ENCODE measurements at places on chromosomes 1 and 21.
A peak's percentile ranks its signal among the peaks of the same experiment; 100 is the strongest.

GRCh38 chr1:179586107-179586823 is 5.4 kb upstream of the TDRD5 start:
- no peaks in the 10 kb centered on the region for H3K4me1 ChIP-seq
- H3K27me3 ChIP-seq: no peaks in the 10 kb centered on the region
- no peak overlapping the region for H3K4me3 ChIP-seq
- no peak overlapping the region for H3K27ac ChIP-seq

- H3K36me3 ChIP-seq: peaks cover 1% of the 10 kb centered on the region
- peaks cover 4% of the 10 kb centered on the region for H3K4me1 ChIP-seq
- H3K27me3 ChIP-seq: no peaks in the 10 kb centered on the region
- peak; percentile 26 for DNase-seq
- no peak overlapping the region for H3K27ac ChIP-seq
Observed at GRCh38 chr1:31031330-31032143, 34.0 kb downstream of the PUM1 start.

DNA sequence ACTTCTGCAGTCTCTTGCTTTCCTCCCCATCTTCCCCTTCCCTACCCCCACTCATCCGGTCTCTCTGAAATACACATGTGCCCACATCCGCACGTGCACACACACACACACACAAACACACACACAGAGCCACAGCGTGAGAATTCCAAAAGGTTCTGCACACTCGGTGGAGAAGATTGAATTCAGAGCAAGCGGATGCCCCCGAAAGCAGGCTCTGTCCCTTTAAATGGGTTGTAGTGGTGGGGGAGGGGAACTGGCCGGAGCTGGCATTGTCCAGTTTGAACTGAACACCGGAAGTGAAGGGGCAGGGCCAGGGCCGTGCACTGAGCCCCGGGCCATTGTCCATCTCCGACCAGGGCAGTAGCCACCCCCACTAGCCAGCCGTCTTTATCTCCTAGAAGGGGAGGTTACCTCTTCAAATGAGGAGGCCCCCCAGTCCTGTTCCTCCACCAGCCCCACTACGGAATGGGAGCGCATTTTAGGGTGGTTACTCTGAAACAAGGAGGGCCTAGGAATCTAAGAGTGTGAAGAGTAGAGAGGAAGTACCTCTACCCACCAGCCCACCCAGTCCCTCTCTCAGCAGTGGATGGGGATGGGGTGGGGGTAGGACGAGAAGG is 1.3 kb upstream of the LIN28A start:
- H3K27ac ChIP-seq: peak overlapping the region; percentile 89
- peak; percentile 78 for DNase-seq
- H3K4me1 ChIP-seq: peaks cover 15% of the 10 kb centered on the region
- no peak overlapping the region for H3K4me3 ChIP-seq

DNA sequence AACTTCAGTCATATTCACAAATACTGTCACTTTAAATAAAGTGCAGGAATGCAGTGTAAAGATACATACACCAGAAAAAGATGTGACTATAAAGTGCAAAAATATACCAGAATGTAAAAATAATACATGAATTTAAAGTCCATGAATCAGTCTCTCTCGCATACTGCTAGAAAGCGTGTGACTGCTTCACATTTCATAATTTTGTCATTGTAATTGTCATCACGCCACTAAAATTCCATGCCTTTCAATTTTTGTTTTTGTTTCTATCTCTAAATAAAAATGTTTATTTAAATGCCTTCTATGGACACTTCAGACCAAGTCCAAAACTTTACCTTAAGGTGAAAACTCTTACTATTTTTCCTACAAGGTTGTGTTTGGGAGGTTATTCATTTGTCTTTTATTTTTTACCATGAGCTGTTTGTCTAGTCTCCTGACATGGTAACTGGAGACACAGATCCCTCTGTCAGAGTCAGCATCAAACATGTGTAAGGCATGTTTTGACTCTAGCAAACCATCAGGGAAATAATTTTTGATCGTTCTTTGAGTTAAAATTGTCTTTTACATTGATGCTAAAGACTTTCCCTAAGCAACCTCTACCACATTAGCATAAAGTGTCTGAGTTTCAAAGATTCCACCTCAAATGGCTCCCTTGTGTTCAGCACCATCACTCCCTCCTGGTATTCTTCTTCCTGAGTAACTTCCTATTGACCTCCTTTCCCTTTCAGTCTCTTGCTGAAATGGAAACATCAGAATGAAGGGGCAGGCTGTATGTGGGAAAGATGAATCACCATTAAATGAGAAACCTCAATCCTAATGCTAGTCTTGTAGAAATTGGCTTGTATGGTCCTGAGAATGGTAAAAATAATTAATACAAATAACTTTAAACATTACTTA is 14.0 kb upstream of the AIM2 start:
- H3K27me3 ChIP-seq: no peaks in the 10 kb centered on the region
- no peak overlapping the region for H3K4me3 ChIP-seq
- DNase-seq: no peak
- no peaks in the 10 kb centered on the region for H3K4me1 ChIP-seq
- H3K36me3 ChIP-seq: no peaks in the 10 kb centered on the region
- no peak overlapping the region for H3K27ac ChIP-seq

- no peak for DNase-seq
- no peak overlapping the region for H3K27ac ChIP-seq
- no peaks in the 10 kb centered on the region for H3K27me3 ChIP-seq
- H3K36me3 ChIP-seq: no peaks in the 10 kb centered on the region
Observed at GRCh38 chr1:65804584-65804983, 11.9 kb downstream of the PDE4B start.

DNA sequence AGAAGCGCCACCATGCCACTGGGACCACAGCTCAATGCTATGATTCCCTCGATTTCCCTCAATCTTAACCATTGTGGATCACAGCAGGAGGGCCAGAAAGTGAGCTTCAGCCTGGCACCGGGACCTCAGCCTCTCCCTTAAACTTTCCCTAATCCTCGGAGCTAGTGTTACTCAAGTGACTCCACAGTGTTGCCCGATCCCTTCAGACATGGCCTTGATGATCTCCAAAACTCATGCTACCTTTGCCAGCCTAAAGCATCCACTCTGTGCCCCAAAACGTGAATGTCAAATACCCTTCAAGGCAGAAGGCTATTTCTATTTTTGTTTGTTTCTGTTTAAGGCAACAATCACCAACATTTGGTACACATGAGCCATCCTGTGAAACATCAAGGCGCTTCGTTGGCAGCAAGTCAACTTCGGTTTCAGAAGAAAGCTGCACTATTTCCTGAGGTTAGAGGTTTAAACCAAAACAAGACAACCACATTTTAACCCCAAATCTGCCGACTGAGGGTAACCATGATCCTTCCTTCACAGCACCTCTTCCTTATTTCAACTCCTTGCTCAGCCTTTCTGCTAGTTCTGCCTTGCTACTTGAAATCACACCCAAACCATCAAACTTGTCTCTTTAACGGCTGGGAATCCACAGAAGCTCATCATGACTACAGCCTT is 94.4 kb upstream of the KRTAP19-8 start:
- H3K27me3 ChIP-seq: no peaks in the 10 kb centered on the region
- DNase-seq: no peak
- H3K36me3 ChIP-seq: no peaks in the 10 kb centered on the region
- no peak overlapping the region for H3K4me3 ChIP-seq
- H3K27ac ChIP-seq: no peak overlapping the region

- peaks cover 47% of the 10 kb centered on the region for H3K4me1 ChIP-seq
- H3K4me3 ChIP-seq: no peak overlapping the region
- H3K36me3 ChIP-seq: no peaks in the 10 kb centered on the region
- H3K27ac ChIP-seq: peak overlapping the region; percentile 87
- peak; percentile 69 for DNase-seq
- no peaks in the 10 kb centered on the region for H3K27me3 ChIP-seq
Observed at GRCh38 chr1:93616996-93617669, 64.5 kb downstream of the BCAR3 start.

- DNase-seq: no peak
- no peak overlapping the region for H3K4me3 ChIP-seq
- no peaks in the 10 kb centered on the region for H3K27me3 ChIP-seq
- no peak overlapping the region for H3K27ac ChIP-seq
- H3K4me1 ChIP-seq: peaks cover 4% of the 10 kb centered on the region
Observed at GRCh38 chr1:84299536-84300170, 1.9 kb upstream of the SAMD13 start.

GRCh38 chr1:176051902-176052518 is 155.1 kb downstream of the COP1 start:
- no peaks in the 10 kb centered on the region for H3K4me1 ChIP-seq
- no peak overlapping the region for H3K4me3 ChIP-seq
- no peaks in the 10 kb centered on the region for H3K27me3 ChIP-seq

- no peaks in the 10 kb centered on the region for H3K4me1 ChIP-seq
- H3K4me3 ChIP-seq: no peak overlapping the region
- H3K36me3 ChIP-seq: peaks cover 1% of the 10 kb centered on the region
- DNase-seq: peak; percentile 11
Observed at GRCh38 chr1:35324486-35324885, 56.0 kb downstream of the ZMYM4 start.

GRCh38 chr1:215458104-215458503 is 109.0 kb upstream of the KCTD3 start:
- H3K4me1 ChIP-seq: no peaks in the 10 kb centered on the region
- no peaks in the 10 kb centered on the region for H3K36me3 ChIP-seq
- H3K27ac ChIP-seq: no peak overlapping the region

- H3K4me3 ChIP-seq: no peak overlapping the region
- H3K27me3 ChIP-seq: no peaks in the 10 kb centered on the region
- no peak for DNase-seq
- H3K27ac ChIP-seq: no peak overlapping the region
Observed at GRCh38 chr1:89576013-89576412, 51.4 kb downstream of the LRRC8B start.

GRCh38 chr1:190119683-190120082 is 358.0 kb downstream of the BRINP3 start:
- no peak overlapping the region for H3K27ac ChIP-seq
- no peaks in the 10 kb centered on the region for H3K27me3 ChIP-seq
- no peak overlapping the region for H3K4me3 ChIP-seq
- DNase-seq: peak; percentile 0

DNA sequence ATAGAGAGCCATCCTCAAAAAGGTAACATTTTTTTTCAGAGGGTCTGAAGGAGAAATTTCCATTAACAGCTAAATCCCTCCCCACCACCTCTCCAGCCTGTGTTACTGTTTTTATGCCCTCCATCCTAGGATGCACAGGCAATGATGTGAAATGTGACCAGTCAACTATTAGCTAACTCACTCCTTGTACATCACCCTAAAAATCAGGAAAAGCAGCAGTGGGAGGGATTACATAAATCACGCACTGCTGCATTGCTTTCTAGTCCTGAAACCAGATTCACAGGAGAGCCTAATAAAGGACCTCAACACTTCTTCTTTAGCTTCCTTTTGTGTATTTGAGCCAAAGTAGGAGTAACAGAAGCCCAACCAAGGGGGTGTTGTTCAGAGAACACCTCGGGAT is 66.3 kb downstream of the LMO4 start:
- H3K36me3 ChIP-seq: no peaks in the 10 kb centered on the region
- no peaks in the 10 kb centered on the region for H3K4me1 ChIP-seq
- DNase-seq: no peak
- no peaks in the 10 kb centered on the region for H3K27me3 ChIP-seq
- H3K4me3 ChIP-seq: no peak overlapping the region
- H3K27ac ChIP-seq: no peak overlapping the region

DNA sequence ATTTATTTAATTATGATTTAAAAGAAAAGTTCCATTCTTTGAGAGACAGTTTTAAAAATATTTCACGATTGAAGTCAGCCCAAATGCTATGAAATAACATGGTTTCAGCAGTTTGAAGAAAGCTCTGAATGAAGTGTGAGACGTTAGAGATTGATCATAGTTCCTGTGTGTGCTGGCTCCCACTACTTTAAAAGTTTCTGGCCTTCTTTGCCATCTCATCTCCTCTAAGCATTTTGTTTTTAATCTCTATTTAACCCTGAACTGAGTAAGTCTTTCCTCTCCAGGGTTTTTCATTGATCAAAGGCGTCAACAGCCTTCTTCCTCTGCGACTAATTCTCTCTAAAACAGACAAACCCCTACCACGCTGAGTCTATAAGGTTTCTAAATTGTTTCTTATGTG is 225.3 kb upstream of the B3GALT2 start:
- H3K4me3 ChIP-seq: no peak overlapping the region
- H3K36me3 ChIP-seq: no peaks in the 10 kb centered on the region
- no peaks in the 10 kb centered on the region for H3K27me3 ChIP-seq
- no peak overlapping the region for H3K27ac ChIP-seq
- DNase-seq: peak; percentile 7

- no peak overlapping the region for H3K4me3 ChIP-seq
- peak overlapping the region; percentile 76 for H3K27ac ChIP-seq
- H3K4me1 ChIP-seq: peaks cover 21% of the 10 kb centered on the region
- peaks cover 7% of the 10 kb centered on the region for H3K36me3 ChIP-seq
- H3K27me3 ChIP-seq: no peaks in the 10 kb centered on the region
- peak; percentile 96 for DNase-seq
Observed at GRCh38 chr1:156668801-156669637, 8.2 kb downstream of the NES start.

- no peak overlapping the region for H3K27ac ChIP-seq
- no peak overlapping the region for H3K4me3 ChIP-seq
- no peak for DNase-seq
- no peaks in the 10 kb centered on the region for H3K36me3 ChIP-seq
- H3K4me1 ChIP-seq: no peaks in the 10 kb centered on the region
- H3K27me3 ChIP-seq: no peaks in the 10 kb centered on the region
Observed at GRCh38 chr1:9720785-9721605, 69.5 kb downstream of the PIK3CD start.

- H3K27me3 ChIP-seq: no peaks in the 10 kb centered on the region
- no peaks in the 10 kb centered on the region for H3K36me3 ChIP-seq
- no peaks in the 10 kb centered on the region for H3K4me1 ChIP-seq
- H3K4me3 ChIP-seq: no peak overlapping the region
Observed at GRCh38 chr1:25194572-25195020, 37.7 kb downstream of the SYF2 start.

GRCh38 chr1:36924282-36924811 is 110.0 kb downstream of the GRIK3 start:
- H3K4me3 ChIP-seq: no peak overlapping the region
- no peak overlapping the region for H3K27ac ChIP-seq
- H3K4me1 ChIP-seq: no peaks in the 10 kb centered on the region

GRCh38 chr1:44405798-44406736 is 1.0 kb downstream of the RNF220 start:
- DNase-seq: peak; percentile 37
- H3K27me3 ChIP-seq: peaks cover 39% of the 10 kb centered on the region
- H3K4me1 ChIP-seq: peaks cover 2% of the 10 kb centered on the region
- H3K4me3 ChIP-seq: peak overlapping the region; percentile 75

- no peak overlapping the region for H3K27ac ChIP-seq
- peak; percentile 80 for DNase-seq
- no peaks in the 10 kb centered on the region for H3K36me3 ChIP-seq
- no peaks in the 10 kb centered on the region for H3K27me3 ChIP-seq
- H3K4me3 ChIP-seq: no peak overlapping the region
Observed at GRCh38 chr1:93016171-93016570, 54.9 kb upstream of the DIPK1A start.

DNA sequence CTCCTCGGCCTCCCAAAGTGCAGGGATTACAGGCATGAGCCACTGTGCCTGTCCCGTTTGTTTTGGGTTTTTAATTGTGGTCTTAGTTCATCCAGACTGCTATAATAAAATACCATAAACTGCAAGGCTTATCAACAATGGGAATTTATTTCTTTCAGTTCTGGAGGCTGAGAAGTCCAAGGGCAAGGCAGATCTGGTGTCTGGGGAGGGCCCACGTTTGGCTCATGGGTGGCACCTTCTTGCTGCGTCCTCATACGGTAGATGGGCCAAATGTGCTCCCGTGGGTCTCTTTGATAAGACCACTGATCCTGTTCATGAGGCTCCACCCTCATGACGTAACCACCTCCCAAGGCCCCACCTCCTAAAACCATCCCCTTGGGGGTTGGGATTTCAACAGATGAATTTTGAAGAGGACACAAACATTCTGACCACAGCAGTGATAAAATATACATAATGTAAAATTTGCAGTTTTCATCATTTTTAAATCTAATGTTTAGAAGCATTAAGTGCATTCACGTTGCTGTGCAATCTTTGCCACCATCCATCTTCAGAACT is 133.4 kb upstream of the ERRFI1 start:
- H3K4me3 ChIP-seq: no peak overlapping the region
- H3K36me3 ChIP-seq: no peaks in the 10 kb centered on the region
- H3K27me3 ChIP-seq: no peaks in the 10 kb centered on the region
- no peak for DNase-seq
- peaks cover 10% of the 10 kb centered on the region for H3K4me1 ChIP-seq
- no peak overlapping the region for H3K27ac ChIP-seq
